HL-60 (cell line): ENCODE measurements at places on chromosomes 3 and 15.

GRCh38 chr15:69391046-69391757 lies 22.9 kb upstream of the KIF23 start:
- DNase-seq: no peak

- no peak for DNase-seq
These were observed 15.7 kb downstream of the CHST13 start for GRCh38 chr3:126539558-126540250.

GRCh38 chr3:181929501-181929900 lies 217.8 kb downstream of the SOX2 start:
- DNase-seq: no peak

DNA sequence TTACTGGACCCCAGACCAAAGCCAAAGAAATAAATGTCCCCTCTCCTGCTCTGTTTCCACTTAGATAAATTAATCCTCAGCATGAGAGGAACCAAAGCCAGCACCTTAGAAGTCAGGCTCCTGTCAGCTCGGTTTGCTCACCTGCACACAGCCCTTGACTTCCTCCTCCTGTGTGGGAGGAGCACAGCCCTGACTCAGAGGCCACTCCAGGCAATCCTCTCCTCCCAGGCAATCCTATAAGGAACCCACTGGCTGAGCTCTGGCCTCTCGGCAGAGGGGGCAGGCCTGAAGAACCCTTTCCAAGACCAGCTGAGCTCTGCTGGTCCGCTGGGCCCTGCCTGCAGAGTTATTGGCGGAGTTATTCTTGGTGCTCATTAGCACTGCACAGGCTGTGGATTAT lies 30.8 kb downstream of the LIPC start:
- no peak for DNase-seq

DNA sequence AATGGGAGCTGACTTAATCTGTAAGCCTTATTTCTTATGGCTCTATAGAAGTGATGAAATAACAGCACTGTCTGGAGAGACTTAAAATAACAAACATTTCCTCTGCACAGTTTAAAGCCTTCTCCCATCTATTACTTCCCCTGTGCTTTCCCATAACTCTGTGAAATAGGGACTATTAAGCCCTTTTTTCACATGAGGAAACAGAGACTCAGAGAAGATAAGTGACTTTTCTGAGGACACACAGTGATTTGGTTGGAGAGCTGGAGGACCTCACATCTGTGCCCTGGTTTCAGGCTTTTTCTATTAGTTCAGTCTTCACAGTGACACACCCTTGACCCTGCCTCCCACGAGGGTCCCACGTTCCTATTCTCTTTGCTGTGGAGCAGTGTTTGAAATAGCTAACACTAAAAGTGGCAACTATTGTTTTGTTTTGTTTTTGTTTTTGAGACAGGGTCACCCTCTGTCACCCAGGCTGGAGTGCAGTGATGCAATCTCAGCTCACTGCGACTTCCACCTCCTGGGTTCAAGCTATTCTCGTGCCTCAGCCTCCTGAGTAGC lies 82.9 kb downstream of the ST6GAL1 start:
- no peak for DNase-seq

GRCh38 chr3:102192575-102192974 lies 242.2 kb upstream of the ZPLD1 start:
- no peak for DNase-seq
